ENCODE measurements at places on chromosomes 7 and 10.

DNA sequence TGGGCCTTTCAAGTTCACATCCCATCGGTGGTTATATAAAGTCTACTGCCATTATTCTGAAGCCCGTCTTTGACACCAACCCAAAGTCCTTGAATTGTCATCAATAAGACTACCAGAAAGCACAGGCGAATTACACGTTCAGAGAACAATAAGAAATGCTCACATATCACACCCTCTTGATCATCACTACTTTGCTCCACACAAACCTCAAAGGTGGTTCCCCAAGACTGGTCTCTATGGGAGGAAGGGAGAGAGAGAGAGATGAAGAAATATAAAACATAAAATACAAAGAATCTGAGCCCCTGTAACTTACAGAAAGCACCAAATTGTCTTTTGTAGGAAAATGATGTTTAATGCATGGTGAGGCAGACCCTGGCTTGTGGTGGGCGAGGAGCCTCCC lies 4.4 kb downstream of the HIPK2 start:
- no peak for DNase-seq

DNA sequence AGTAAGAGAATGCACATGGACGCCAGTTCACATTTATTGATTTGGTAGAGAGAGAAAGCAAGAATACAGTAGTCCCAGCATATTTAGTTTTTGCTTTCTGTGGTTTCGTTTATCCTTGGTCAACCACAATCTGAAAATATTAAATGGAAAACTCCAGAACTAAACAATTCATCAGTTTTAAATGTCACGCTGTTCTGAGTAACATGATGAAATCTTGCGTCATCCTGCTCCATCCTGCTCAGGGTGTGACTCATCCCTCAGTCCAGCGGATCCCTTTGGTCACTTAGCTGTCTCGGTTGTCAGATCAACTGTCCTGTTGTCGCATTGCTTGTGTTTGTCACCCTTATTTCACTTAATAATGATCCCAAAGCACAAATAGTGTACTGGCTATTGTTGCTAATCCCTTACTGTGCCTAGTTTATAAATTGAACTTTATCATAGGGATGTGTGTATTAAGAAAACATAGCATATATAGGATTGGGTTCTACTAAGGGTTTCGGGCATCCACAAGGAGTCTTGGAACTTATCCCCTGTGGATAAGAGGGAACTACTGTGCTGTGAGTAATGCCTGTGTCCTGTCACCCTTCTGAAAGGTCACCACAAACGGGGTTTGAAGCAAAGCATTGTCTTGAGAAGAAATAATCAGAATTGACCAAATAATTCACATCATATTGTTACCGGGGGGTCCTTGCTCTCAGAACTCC lies 73.6 kb downstream of the OTUD1 start:
- DNase-seq, result no peak

DNA sequence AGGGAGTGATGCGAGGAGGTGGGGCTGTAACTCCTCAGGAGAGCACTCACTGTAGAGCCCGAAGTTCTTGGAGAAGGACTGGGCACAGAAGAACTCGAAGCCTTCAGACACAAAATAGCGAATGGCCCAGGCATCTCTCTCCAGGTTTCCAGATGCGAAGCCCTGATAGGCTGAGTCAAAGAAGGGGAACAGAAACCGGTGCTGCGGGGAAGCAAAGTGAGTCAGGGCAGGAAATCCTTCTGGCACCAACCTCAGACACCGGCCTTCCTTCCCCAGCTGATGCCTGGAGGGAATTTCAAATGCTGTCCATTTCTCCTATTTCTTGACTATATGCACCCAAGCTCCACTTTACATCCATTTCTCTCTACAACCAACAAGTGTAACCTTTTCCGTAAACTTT lies 26.8 kb downstream of the GOT1 start:
- DNase-seq, result no peak

- DNase-seq, result no peak
These were observed 117.6 kb upstream of the DPP6 start for GRCh38 chr7:153934629-153935028.

GRCh38 chr10:29857843-29858701 lies 201.3 kb downstream of the JCAD start:
- DNase-seq, result no peak

Measured in COR-L47 (cell line).